ENCODE measurements at places on chromosomes 2 and 18. TPM values are rescaled to one million over a fixed set of nuclear protein-coding genes. Genes with fewer than 3 reads are reported as not detected.
A peak's percentile ranks its signal among the peaks of the same experiment; 100 is the strongest.

DNA sequence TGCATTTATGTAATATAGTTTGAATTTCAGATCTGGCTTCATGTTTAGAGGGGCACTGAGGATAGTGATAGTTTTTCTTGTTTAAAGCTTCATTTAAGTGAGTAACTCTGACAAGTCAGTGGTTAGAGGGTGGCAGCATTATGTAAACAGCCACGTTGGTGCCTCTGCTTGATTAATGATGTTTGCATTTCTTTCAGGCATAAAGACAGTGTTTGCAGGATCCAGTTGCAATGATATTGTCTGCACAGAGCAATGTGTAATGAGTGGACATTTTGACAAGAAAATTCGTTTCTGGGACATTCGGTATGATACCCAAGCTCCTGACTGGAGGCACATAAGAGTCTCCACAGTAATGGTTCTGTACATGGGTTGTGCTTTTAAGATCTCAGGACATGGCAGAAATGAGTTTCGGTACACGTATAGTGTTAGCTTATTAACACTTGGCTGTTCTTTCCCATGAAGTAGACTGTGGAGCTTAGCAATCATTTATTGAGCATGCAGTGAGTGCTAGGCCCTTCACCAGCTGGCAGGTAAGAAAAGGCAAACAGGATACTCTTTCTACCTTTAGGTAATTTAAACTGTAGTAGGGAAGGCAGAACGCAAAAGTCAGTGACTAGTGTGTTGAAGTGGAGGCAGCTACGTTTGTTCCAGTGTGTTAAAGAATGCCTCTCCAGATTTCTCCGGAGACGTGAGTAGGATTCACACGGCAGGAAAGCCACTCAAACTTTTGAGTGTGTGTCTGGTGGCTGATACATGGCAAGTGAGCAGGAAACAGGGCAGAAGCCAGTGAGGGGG is 17.4 kb upstream of the SAG start:
- DNase-seq: no peak

TMEM150A gene
- total RNA-seq: 4.8 TPM

- DNase-seq: no peak
Measured at GRCh38 chr2:158458617-158458920, 1.8 kb downstream of the PKP4 start.

DNA sequence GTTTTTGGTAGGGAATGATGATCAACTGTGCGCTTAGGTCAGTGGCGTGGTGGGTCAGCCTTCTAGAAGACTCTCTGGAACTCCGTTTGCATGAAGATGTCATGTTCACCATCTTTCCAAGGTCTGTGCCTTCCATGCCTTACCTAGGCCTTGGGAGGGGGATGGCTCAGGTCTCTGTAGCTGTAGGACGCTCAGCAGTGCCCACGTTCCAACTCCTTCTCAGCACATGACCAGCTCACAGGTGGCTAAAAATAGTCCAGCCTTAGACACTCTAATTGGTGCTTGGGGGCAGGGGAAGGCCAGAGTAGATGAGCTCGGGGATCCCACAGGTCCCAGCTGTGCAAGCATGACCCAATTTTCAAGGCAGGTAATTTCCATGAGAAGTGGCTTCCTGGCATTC is 42.3 kb upstream of the TEX51 start:
- no peak for DNase-seq

- no peak for DNase-seq
Measured at GRCh38 chr2:173990245-173990644, 25.1 kb upstream of the SP3 start.

DNA sequence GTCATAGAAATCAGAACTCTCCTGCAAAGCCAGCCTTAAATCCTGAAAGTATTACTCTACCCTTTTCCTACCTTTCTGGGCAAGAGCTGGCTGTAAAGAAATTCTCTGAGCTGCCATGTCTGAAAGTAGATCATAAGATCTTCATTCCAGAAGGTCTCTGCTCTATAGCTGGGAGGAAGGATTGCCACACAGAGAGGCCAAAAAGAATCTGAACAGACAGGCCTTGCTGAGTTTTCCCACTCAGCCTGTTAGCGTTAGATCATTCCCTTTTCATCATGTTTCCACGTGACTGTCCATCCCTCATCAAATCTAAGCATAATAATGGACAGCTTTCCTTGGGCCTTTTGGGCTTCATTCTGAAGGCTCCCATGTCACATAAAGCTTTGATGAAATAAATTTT is 43.2 kb upstream of the FHL2 start:
- no peak for DNase-seq

DNA sequence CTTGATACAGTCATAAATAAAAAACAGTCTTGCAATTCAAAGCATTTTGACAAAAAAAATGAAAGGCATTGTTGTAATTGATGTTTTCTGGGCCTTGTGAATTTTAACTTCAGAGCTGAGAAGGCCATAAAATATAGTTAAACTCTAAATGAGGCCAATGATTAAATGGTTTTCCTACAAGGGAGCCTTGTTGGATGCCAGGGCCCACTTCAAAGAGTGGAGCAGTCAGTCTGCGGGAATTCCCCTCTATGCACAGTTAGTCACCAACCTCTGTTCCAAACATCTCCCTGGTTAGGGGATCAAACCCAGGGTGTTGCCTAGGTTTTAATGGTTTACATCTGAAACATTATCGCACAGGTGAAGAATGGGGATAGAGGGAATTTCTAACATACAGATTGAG is 143.4 kb downstream of the NCKAP5 start:
- DNase-seq: peak; percentile 68

MAP2 gene
- 4.0 TPM for total RNA-seq

- DNase-seq: no peak
Measured at GRCh38 chr2:120208381-120209353, 14.5 kb downstream of the TMEM185B start.

GRCh38 chr18:378079-378478 is 110.2 kb upstream of the THOC1 start:
- no peak for DNase-seq

GRCh38 chr2:239644011-239644410 is 243.2 kb upstream of the HDAC4 start:
- no peak for DNase-seq

- DNase-seq: no peak
Measured at GRCh38 chr18:47323158-47323557, 71.7 kb upstream of the SKOR2 start.
